ENCODE measurements at places on chromosomes 13 and 19.

DNA sequence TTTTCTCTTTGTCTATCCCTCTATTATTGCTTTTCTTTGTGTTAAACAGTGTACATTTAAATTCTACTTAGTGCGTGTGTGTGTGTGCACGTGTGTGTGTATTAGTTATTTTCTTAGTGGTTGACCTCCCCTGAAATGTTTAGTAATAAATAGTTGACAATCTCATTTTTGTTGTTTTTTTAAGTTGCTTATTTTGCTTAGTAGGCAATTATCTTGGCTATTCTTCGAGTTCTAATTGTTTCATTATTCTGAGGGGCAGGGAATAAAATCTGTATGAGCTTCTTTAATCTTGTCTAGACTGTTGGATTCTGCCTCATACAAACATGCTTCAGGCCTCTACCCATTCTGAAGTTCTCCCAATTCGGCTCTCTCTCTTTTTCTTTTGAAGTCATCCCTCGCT is 1169.0 kb upstream of the ATXN8OS start:
- no peak for DNase-seq

- DNase-seq = no peak
Measured at GRCh38 chr19:17339088-17339741, 1.9 kb downstream of the GTPBP3 start.

GRCh38 chr13:25848812-25849745 is 202.7 kb downstream of the SHISA2 start:
- no peak for DNase-seq

DNA sequence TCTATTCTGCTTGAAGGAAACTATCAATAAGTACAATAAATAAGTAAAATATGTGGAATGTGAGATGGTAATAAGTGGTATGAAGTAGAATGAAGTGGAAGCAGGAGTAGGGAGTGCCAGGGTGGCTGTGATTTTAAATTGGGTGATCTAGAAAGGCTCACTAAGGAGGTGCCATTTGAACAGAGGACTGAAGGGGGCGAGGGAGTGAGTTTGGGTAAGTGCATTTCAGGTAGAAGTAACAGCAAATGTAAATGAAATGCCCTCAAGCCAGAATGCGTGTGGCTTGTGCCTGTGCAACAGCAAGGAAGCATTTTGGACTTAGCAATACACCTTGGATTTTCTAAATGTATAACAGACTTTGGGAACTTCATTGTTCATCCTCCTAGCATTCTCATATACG is 77.1 kb downstream of the CCNA1 start:
- DNase-seq = no peak

DNA sequence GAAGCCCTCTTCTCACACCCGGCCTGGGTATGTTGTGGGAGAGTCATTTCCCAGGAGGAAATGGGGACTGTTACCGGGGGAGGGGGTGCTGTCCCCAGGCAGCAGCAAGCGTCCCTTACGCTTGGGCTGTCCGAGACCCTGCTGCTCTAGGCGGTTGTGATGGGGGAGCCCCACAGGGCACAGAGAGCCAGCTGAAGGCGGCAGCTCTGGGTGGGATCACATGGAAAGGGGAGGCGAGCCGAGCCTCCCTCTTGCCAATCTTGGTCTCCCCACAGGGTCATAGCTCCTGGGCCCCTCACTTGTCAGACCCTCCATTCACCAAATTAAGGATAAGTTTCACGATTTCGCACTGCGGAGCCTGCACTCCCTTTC is 22.0 kb downstream of the EPN1 start:
- DNase-seq = no peak

- no peak for DNase-seq
Measured at GRCh38 chr13:32496599-32497160, 41.9 kb downstream of the N4BP2L2 start.

- DNase-seq = no peak
Measured at GRCh38 chr13:39370554-39370953, 232.4 kb downstream of the LHFPL6 start.

GRCh38 chr19:17214508-17215126 is 540 bp upstream of the USE1 start:
- DNase-seq = no peak

- DNase-seq = no peak
Measured at GRCh38 chr19:47598407-47599349, 10.3 kb upstream of the BICRA start.

- no peak for DNase-seq
Measured at GRCh38 chr19:4268816-4269430, 10.1 kb upstream of the SHD start.

- no peak for DNase-seq
Measured at GRCh38 chr13:75405976-75406703, 75.8 kb downstream of the TBC1D4 start.

GRCh38 chr19:5039642-5040543 is 71.0 kb downstream of the KDM4B start:
- DNase-seq = no peak

- DNase-seq = no peak
Measured at GRCh38 chr13:51714663-51715168, 89.2 kb downstream of the DHRS12 start.

DNA sequence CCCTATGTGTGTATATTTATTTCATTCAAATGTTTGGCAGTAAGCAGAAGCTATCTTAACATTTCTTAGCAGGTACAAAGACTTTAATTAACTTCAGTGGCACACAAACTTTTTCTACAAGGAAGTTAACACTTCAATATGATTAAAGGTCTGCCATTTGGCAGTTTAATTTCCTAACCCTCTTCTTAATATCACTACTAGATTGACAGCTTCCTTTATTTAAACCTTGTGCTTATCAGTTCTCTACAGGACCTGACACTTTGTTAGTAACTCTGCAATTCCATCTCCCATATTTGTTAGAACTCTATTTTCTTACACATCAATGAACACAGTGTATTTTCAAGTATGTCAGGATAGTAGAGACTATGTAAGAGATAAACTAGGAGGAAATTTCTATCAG is 152.4 kb upstream of the ATXN8OS start:
- no peak for DNase-seq

DNA sequence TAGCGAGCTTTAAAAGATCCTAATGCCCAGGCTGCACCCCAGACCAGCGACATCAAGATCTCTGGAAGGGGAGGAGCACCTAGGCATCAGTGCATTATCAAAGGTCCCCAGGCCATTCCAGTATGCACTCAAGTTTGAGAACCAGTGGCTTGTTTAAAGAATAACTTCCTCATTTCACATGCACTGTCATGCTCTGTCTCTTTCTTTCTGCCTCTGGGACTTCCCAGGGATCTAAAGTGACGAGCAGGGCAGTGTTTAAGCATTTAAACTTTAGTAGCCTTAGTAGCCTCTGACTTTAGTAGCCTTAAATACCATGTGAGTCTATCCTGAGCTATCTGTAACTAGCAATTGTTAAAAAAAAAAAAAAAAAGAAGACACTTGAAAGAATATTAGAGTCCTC is 8.9 kb upstream of the FARP1 start:
- DNase-seq = no peak

DNA sequence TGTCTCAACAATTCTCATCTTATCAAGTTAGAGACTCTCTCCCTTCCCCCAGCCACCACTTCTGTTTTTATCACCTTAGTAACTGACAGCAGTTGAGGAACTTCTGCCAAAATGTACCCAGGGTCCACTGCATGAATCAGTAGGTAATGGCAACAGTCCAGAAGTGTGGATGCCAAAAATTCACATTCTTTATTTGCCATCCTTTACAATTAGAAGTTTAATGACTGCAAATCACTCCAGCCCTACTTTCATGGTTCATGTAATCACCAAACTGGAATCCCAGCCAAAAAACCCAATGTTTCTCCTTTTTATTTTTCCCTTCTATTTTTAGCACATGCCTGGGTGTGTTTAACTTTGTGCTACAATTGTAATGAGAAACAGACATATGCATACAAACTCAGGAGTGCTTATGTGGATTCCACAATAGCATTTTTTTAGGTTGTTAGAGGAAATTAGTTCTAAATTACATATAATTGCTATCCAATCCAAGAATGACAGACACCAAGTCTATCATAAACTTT is 243.5 kb downstream of the RGCC start:
- DNase-seq = no peak

DNA sequence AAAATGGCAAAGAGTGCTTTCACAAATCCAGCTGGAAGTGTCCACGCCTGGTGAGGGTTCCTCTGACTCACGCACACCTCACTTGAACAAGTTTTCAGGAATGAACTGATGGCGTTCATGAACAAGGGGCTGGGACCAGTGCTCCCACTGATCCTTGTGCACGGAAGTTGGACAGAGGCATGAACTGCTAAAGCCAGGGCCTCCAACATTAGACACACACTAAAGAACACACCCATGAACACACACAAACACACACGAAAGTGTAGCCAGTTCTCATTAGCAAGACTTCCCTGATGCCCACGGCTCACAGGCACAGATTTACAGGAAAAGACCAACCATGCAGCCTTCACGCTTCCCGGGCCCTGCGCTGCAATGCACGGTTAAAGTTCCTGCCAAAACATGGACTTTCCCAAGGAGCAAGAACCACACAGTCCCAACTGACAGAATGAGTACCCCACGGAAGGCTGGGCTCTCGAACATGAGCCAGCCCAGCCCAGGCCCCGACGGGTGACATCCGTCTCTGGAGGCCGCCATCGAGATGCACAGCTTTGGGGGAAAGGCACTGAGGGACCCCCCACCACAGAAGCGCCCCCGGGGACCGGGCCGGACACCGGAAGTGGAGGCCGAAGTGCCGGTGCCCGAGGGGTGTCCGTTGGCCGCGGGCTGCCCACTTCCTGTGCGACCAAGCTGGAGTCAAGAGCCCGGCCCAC is 808 bp downstream of the DNMT1 start:
- DNase-seq = peak; percentile 0

DNA sequence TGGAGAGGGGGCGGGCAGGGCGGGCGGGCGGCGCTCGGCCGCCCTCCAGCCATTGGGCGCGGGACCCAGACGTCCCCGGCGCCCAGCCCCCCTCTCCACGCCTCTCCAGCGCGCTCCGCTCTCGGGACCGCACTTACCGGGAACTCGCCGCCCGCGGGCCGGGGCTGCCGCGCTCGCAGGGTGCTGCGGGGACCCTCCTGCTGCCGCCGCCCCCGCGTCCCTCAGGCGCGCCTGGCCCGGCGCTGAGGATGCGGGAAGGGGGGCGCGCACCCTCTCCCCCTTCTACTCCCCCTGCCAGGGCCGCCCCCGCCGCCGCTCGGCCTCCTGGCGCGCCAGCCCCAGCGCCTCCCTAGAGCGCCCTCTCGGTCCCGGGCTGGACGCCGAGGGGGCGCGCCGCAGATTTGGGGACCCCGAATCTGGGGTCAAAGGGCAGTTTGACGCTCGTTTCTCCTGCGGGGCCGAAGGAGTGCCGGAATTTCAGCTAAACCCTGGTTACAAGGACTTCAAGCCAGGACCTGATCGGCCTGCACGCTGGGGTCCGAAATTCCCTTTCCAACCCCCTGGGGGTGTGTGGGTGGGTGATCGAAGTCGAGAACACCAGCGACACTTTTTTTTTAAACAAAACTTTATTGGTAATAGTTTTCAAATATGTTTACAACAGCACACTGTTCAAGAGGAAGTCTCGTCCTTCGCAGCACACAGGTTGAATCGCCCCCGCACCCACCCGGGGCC is 696 bp upstream of the SAMD1 start:
- DNase-seq = no peak

DNA sequence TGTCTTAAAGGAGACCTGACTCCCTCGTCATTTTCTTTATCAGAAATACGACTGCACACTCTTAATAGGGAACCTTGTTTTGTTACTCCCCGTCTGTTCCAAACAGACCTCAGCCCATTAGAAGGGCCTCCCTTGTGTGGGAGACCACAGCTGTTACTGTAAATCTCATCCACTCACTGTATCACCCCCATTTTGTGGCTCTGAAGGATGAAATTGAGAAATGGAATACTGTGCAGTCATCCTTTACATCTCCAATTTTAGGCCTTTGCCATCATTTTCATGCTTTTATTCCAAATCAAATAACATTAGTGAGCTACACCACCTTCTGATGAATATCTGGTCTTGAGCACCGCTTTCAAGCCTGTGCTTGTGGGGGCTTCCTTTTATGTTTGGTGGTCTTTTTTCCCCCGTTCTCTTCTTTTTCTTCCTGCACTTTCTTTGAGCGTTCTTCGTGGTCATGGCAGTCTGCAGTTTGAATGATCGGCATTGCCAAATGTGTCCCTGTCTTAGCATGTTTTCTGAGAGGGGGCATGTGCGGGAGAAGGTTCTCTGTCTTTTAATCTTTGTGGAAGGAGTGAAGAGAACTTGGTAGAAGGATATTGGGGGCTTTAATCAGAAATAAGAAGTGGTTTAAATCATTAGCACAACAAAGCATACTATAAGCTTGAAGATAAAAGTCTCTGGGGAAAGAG is 65.8 kb downstream of the GGACT start:
- no peak for DNase-seq

DNA sequence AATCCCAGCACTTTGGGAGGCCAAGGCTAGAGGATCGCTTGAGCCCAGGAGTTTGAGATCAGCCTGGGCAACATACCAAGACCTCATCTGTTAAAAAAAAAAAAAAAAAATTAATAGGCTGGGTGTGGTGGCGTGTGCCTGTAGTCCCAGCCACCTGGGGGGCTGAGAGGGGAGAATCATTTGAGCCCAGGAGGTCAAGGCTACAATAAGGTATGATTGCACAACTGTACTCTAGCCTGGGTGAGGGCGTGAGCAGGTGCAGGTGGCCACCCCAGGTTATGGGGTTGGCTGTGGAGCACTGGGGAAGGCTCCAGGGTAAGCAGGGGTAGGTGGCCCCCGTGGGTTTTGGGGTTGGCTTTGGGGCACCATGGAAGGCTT is 33.9 kb downstream of the MCF2L start:
- no peak for DNase-seq

GRCh38 chr19:1136621-1137317 is 33.0 kb downstream of the GPX4 start:
- no peak for DNase-seq

- DNase-seq = no peak
Measured at GRCh38 chr19:30637926-30638325, 265.7 kb downstream of the ZNF536 start.

- no peak for DNase-seq
Measured at GRCh38 chr13:37390735-37391134, 207.8 kb downstream of the POSTN start.

DNA sequence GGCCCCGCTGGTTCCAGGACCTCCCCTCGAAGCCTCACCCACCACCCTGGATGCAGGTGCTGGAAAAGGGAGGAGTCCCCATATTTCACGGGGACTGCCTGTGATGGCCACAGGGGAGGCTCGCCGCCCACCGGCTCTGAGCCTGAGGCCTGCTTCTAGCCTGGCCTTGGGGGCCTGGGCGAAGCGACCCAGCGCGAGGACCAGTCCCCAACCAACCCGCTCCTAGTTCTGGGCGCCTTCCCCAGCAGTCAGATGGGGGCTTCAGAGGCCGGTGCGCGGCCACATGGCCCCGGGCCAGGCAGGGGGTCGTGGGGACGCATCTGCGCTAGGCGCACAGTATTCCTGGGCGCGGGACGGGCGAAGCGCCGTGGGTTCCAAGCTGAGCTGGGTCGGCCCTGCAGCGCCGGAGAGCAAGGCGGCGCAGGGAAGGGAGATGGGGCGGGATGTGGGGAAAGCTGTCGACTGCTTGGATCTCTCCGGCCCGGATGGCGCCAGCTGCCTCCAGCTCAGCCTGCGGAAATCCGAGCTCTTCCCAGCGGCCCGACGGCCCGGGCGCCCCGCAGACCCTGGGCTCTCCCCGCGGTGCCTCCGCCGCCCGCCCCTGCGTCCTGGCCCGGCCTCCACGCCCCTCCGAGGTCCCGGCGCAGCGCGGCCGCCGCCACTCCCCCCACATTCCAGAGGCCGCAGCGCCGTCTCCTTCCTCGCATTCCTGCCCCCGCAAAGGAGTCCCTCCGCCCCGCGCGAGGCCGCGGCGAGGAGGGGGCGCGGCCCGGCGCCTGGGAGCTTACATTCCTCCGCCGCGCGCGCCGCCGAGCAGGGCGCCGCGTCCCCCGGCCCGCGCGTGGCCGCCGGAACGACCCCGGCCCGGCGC is at the start of gene WTIP:
WTIP (plus strand) TSS at position 788 of the 871 bp plus-strand sequence. CDS start 217 bp downstream, outside the sequence.
- DNase-seq = no peak
